ENCODE measurements at places on chromosomes 1 and 21.

DNA sequence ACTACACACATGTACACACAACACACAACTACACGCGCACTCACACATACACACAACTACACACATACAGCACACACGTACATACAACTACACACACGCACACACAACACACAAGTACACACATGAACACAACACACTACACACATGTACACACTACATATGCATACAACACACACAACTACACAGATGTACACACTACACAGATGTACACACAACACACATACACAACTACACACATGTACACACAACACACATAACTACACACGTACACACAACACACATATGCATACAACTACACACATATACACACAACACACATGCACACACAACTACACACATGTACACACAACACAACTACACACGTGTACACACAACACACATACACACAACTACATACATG lies 318.6 kb downstream of the CAMTA1 start:
- no peak for DNase-seq

- DNase-seq: no peak
Observed at GRCh38 chr1:40633931-40634376, 31.5 kb downstream of the RIMS3 start.

GRCh38 chr1:230550428-230550827 lies 91.9 kb upstream of the COG2 start:
- DNase-seq: no peak

DNA sequence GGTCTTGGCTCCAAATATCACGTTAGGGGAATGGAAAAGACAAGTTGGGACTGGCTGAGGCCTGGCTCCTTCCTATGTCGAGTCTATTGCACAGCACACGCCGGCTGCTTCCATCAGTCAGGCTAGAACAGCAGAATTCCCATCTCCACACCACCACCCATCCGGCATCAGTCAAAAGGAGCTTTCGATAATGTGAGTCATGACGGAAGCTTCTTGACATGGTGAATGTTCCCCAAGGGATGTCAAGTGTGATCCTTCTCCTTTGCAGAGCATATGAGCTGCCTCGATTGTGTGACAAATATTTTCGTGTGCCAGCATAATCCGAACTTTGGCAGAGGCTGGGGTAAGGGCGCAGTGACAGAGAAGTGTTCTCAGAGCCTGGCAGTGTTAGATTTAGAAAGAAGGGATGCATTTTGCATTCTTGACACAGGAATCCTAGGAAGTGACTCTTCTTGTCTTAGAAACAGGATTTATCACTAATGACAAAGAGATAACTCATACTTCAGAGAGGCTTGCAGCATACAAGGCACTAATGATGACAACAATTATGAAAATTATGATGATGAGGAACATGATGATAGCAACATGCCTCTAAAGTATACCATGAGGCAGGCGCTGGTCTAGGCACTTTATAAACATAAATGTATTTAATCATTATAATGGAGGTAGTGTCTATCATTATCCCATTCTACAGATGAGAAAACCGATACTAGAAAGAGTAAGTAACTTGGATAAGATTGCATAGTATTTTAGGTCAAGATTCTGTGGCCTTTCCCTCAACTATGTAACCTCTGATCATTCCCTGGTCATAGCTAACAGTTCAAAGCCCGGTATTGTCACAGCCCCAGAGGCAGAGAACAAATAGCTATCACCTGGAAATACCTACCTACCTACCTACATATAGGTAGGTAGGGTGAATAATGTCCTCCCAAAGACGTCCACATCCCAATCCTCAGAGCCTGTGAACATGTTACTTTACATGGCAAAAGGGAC lies 135.0 kb downstream of the KCNJ6 start:
- no peak for DNase-seq

DNA sequence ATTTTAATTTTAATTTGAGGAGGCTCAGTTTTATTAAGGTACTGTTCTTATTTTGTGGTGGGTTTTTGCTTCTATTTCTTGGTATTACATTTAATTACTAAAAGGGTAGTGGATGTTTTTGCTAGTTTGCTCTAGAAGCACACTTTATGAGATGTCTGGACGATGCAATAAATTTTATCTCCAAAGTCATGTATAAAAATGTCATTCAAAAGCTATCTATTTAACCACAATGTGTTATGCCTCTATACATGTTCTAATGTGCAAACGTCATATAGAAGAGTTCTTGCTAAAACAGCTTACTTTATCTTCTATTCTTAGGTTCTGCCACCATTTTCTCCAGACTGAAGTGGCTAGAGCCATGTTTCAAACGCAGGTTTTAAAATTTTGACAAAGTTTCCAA lies 12.9 kb upstream of the MPC2 start:
- no peak for DNase-seq

DNA sequence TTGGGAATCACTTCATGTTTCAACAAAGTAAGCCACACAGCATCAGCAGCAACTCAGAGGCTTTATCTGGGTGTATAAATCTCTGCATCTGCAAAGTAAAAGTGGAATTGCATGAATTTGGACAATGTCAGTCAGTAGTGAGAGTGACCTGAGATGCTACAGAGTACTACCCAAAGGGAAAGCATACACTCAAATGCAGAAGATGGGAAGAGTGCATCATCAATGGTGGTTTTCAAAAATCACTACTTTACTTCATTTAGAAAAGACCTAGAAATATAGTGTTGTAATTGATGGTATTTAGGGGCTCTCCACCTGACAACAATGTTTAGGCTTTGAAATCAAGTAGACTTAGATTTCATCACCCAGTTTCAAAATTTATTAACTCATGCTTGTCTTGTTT lies 24.5 kb upstream of the PKN2 start:
- DNase-seq: no peak

Measured in stimulated activated CD4-positive, alpha-beta T cell treated with anti-CD3 and anti-CD28 coated beads, Interleukin-1b, Interleukin-23, amount 100 ng/mL, for 24 hours (primary cell).